ENCODE measurements at places on chromosomes 2 and 18.

DNA sequence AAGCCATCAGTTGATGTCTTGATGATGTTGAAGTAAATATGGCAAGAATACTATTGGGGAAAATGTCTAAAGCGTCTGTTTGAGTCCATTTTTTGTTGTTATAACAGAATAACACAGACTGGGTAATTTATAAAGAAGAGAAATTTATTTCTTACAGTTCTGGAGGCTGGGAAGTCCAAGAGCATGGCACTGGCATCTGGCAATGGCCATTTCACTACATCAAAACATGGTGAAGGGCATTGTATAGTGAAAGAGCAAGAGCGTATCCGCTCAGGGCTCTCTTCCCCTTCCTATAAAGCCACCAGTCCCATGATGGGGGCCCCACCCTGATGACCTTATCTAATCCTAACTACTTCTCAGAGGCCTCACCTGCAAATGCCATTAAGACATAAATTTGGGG is 29.6 kb upstream of the MRPL19 start:
- DNase-seq, result no peak

- no peak for DNase-seq
Observed at GRCh38 chr2:157326698-157327097, 1.1 kb upstream of the ERMN start.

GRCh38 chr2:1941556-1941955 is 197.2 kb upstream of the PXDN start:
- no peak for DNase-seq

DNA sequence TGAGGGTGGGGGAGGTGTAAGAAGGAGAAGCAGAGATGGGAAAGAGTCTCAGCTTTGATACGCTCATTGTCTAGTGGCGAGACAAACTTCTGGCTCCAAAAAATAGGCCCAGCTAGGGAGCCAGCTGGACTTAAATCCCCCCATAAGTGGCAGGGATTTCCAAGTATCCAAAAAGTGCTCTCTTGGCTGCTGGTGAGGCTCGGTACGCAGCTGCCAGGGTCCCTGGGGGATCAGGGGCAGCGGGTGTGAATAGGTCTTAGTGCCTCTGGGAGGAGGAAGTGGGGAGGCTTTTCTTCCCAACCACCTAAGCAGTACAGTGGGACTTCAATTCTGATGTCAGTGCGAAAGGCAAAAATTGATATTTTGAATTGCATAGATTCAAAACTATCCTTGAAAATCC is 73.5 kb downstream of the ALK start:
- no peak for DNase-seq

DNA sequence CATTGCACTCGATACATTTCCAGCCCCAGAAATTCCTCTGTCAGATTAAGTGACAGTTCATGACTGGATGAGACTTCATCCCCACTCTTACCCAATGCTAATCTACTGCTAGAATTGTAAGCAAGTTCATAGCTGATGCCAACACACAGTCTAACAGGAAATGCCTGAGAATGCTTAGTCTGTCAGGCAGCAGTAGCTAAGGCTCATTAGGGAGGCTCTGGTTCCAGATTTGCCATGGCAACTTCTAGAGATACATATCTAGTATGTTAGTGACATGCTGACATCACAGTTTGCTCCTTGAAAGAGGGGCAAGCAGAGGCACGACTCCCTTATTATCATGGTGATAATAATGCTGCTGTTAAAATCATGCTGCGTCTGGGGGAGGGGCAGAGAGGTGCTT is 198.4 kb downstream of the RBM43 start:
- DNase-seq, result no peak

DNA sequence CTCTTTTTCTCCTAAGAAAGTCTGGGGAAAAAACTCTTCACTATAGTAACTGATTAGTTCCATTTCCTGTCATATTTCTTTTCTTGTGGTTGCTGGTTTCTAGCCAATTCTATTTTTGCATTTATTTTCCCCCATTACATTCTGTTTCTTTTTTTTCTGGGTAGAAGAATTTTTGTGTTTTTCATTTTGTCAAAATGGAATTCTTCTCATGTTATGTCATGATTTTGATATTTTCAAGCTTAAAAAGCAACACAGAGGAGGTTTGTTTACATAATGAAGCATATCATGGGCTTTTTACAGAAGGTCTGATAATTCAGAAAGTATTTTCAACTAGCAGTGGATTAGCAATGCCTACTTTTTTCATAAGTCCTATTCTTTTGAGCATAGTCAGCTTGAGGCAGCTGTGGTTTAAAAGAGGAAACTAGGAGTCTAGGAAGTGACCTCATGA is 102.0 kb downstream of the MAP2 start:
- no peak for DNase-seq

GRCh38 chr2:174198846-174199564 is 49.3 kb downstream of the OLA1 start:
- no peak for DNase-seq

GRCh38 chr2:168426861-168427260 is 29.2 kb upstream of the CERS6 start:
- no peak for DNase-seq

- no peak for DNase-seq
Observed at GRCh38 chr2:159736048-159736447, 23.7 kb downstream of the MARCHF7 start.

GRCh38 chr2:212495046-212495445 is 43.6 kb downstream of the ERBB4 start:
- DNase-seq, result no peak

DNA sequence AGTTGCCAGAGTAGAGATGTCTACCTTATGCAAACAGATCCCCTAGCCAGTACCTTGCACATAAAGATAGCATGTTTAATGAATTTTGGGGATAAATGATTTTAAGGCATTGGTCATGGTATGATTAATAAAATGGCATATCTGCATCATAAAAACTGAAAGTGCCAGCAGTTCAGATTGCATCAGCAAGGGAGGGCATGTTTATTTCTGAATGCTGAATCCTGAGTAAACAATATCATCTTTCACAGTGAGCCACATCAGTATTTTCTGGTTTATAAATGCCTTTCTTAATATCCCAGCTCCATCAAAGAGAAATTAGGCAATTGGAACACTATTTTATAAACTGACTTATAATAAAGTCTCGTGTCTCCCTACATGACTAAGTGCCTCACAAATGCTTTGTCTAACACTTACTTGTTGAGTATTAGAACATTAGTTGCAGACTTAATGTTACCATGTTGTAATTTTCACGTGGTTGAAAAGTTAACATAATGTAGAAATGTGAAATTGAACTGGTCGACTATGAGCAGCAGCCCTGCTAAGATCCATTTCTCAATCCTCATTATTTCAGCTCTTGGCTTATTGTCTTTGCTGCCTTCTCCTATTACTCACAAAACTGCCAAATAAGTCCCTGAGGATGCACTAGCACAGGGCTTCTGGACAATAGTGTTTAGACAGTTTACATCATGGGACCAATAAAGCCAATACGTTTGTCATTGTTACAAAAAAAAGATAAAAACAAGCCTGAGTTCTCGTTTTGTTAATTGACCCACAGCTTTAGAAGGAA is 48.0 kb downstream of the LANCL1 start:
- no peak for DNase-seq

DNA sequence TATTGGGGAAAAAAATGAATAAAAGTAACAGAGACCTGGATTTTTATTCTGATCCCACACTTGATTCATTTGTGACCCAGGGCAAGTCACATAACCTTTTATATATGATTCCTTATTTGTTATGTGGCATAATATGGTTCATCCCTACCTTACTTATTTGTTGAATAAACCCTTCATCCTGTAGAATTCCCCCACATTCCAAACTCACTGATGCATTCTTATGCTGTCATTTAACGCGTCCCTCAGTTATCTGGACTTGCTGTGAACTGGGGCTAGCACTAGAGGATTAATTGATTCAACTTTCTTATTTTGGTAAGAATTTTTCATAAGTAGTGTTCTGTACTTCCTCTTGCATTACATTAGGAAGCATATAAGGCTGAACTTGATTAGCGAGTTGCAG is 384.7 kb upstream of the RAB12 start:
- DNase-seq, result no peak

DNA sequence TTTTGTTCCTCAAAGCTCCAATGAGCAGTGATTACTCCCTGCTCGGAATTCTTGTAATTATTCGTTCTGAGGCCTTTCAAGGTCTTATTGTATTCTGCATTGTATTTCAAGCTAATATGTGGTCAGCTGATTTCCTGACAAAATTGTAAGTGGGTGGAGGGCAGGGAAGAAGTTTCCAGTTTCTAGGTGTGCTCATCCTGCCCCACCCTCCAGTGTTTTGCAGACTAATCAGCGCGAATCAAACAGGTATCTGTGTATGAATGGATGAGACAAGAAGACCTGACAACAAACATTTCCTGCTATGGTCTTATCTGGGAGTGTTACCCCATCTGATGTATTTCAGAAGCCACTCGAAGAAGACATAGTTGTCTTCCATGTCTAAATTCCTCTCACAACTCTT is 35.3 kb downstream of the MYCN start:
- no peak for DNase-seq

DNA sequence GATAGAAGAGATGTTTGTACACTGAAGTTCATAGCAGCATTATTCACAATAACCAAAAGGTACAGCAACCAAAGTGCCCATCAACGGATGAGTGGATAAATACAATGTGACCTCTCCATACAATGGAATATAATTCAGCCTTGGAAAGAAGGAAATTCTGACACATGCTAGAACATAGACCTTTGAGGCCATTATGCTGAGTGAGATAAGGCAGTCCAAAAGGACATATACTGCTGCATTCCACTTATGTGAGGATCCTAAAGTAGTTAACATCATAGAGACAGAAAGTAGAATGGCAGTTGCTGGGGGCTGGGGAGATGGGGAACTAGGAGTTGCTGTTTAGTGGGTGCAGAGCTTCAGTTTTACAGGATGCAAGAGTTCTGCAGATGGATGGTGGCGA is 38.2 kb upstream of the GLI2 start:
- DNase-seq, result no peak

GRCh38 chr2:234488913-234489451 is 7.9 kb downstream of the ARL4C start:
- DNase-seq, result no peak

- DNase-seq, result no peak
Observed at GRCh38 chr2:178320011-178320585, 125.8 kb downstream of the OSBPL6 start.

GRCh38 chr2:232493701-232494474 is 6.3 kb upstream of the ECEL1 start:
- no peak for DNase-seq

DNA sequence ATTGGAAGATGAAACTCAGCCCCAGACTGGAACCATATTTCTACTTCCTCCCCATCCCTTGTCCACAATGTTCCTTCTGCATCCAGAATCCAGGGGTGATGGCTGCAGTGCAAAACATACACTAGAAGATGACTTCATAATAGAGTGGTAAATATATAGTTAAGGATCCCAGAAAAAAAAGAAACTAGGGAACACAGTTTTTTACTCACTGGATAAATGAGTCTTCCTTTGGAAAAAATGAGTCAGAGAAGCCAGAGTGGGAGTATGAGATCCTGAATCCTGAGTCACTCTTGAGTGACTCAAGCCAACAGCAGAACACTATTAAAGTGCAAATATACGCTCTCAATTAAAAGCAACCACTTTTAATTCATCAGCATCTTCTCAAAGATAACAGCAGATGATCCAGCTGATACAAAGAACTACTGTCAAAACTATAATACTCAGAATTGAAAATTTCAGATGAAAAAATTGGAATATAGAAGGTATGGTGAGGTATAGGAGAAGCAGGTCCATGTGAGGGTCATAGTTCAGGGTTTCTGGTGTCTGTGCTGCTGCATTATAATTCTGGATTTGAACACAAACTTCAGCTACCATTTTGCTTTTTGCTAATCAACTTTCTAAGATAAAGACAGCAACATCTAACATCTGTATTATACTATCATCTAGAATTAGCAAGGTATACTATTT is 987.2 kb upstream of the CDH2 start:
- DNase-seq, result no peak

All from lower leg skin (tissue), 4 donors.